ENCODE measurements at places on chromosomes 3 and 15.

DNA sequence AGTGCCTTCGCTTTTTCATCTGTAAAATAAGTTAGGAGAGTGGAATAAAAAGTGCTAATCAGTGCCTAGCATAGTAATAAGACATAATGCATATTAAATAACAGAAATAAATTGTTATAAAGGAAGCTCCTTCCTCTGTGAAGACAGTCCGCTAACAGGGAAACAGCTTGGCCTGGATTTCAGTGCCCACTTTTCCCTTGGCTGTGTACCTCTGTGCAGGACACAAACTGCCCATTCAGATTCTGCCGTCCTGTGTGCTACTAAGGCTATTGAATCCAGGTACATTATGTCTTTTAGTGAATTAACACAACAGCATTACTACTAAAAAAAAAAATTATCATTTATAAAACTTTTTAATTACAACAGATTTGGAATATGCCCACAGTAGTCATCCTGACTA lies 90.7 kb downstream of the TBL1XR1 start:
- no peak for DNase-seq

GRCh38 chr3:189869165-189869564 lies 238.0 kb downstream of the TP63 start:
- no peak for DNase-seq

GRCh38 chr3:51075221-51075775 lies 309.8 kb upstream of the MANF start:
- no peak for DNase-seq

DNA sequence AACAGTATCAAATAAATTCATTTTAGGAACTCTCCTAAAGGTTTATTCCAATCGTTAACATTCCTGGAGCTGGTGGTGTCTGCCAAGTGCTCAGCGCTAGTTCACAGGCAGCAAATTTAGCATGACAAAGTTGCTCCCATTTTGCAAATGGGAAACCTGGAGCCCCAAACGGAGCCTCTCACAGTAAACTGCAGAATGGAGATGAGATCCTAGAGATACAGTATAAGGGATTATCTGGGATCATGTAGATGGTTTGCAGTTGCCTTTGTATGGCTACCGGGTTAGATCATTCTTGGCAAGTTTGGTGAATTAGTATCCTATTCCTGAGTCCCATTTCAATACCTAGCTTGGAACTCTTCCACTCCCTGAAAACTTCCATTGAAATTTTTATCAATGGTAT lies 173.7 kb downstream of the CDIN1 start:
- no peak for DNase-seq

DNA sequence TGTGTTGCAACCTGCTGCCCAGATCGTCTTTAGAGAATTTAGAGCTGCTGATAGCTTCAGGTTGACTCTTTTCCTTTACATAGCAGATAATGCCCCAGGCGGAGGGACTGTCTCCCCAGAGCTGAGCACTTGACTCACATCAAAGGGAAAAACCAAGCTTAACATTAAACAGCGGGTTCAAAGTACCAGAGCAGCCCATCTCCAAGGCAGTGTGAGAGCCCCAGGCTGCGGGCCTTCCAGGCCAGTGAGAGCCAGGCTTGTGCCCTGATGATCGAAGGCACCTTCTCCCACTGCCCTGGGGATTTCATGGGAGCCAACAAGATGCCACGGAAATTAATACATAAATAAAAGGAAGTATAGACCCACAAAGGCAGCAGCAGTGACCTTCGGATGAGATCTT lies 275.6 kb downstream of the XXYLT1 start:
- no peak for DNase-seq
